NCI-H2107 (cell line): ENCODE measurements at places on chromosomes 3 and 15.

DNA sequence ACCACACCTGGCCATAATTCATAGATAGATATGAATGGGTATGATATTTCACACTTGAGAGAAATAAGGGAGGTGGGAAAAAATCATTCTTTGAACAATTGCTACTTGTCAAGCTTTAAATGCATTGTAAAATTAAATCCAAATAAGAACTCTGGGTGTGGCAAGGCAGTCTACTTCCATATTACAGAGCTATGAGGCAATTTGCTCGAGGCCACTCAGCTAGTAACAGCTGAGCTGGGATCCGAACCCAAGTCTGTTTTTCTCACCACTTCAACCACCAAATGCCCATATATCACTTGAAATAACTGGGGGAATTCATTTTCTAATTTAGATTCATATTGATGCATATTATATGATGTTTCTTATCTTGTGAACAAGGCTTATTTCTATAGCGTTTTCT lies 482.2 kb upstream of the ADAMTS9 start:
- no peak for DNase-seq

GRCh38 chr3:156749244-156749643 lies 74.9 kb downstream of the TIPARP start:
- DNase-seq, result peak; percentile 76

GRCh38 chr3:187027531-187028278 lies 97.4 kb downstream of the ST6GAL1 start:
- no peak for DNase-seq

- no peak for DNase-seq
Measured at GRCh38 chr15:50341616-50342136, 13.3 kb downstream of the GABPB1 start.

DNA sequence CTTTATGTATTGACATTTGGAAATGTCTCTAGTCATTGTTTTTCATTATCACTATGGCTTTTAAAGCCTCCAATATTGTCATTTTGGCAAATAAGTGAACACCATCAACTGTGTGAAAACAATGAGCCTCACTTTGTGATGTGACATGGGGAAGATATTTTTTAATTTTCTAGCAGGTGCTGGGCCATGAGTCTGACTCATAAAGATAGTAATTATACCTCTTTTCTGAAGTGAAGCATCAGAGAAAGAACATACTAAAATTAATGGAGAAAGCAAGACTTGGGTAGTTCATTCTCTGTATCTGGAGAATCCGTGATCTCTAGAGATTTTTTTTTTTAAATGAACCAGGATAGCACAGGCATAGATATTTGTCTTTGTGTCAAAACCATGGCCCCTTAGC lies 100.8 kb downstream of the CCNL1 start:
- DNase-seq, result no peak

DNA sequence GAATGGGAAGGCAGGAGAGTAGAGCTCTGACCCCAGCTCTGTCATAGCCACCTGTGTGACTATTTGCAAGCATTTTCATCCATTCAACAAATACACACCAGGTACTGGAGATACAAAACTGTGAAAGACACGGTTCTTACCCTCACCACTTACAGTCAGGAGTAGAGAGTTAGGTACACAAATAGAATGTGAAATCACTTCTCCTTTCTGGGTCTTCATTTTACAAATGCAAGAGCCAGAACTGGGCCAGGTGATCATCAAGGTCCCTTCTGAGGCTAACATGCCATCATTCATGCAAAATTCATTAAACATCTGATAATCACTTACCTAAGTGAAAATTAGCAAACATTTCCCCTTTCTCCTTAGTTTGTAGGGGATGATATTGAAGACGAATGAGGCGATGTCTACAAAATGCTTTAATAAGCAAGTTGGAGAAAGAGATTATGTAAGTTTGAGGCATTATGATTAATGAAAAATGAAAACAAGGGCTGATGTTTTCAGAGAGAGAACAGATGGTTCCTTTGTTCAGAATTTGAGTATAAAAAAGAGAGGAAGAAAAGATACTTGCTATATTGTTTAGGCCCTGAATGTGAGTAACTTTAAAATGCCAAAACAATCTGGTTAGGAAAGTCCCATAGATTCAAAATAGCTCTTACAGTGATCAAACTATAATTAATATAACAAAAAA lies 88.6 kb downstream of the LPP start:
- DNase-seq, result no peak

- no peak for DNase-seq
Measured at GRCh38 chr3:134314588-134315285, 59.5 kb downstream of the AMOTL2 start.

- DNase-seq, result no peak
Measured at GRCh38 chr3:72031581-72031980, 246.6 kb upstream of the PROK2 start.

DNA sequence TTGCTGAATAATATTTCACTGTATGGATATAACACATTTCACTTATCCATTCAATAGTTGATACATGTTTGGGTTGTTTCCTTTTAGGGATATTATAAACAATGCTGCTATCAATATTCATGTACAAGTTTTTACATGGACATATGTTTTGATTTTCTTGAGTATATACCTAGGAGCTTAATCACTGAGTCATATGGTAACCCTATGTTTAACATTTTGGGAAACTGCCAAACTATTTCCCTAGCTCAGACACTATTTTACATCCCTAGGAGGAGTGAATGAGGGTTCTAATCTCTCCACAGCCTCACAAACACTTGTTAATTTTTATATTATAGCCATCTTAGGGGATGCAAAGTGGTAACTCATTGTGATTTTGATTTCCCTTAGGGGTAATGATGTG lies 66.0 kb downstream of the GPR156 start:
- no peak for DNase-seq

- DNase-seq, result no peak
Measured at GRCh38 chr15:86267892-86268291, 188.2 kb downstream of the AGBL1 start.

DNA sequence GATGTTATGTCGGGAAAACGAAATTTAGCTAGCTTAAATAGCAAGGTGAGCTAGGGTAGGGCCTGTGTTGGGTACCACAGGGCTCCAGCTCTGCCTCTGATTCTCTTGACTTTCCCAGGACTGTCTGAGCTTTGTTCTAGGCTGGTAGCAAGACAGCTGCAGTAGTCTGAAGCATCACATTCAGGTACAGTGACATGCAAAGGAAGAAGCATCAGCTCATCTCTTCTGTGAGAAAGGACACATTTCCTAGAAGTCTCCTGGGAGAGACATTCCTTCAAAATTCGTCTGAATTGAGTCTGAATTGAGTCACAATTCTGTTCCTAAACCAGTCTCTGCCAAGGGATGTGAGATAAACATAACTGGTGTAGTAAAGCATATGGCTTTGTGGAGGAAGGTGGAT lies 8.5 kb upstream of the UBXN7 start:
- no peak for DNase-seq

GRCh38 chr15:26866298-26867199 lies at the start of gene GABRA5:
TSS of gene GABRA5 (plus strand) at chr15:26867062. CDS start at chr15:26869249, 2,187 bp downstream.
- DNase-seq, result no peak

GRCh38 chr3:67846166-67846565 lies 191.8 kb upstream of the SUCLG2 start:
- no peak for DNase-seq

DNA sequence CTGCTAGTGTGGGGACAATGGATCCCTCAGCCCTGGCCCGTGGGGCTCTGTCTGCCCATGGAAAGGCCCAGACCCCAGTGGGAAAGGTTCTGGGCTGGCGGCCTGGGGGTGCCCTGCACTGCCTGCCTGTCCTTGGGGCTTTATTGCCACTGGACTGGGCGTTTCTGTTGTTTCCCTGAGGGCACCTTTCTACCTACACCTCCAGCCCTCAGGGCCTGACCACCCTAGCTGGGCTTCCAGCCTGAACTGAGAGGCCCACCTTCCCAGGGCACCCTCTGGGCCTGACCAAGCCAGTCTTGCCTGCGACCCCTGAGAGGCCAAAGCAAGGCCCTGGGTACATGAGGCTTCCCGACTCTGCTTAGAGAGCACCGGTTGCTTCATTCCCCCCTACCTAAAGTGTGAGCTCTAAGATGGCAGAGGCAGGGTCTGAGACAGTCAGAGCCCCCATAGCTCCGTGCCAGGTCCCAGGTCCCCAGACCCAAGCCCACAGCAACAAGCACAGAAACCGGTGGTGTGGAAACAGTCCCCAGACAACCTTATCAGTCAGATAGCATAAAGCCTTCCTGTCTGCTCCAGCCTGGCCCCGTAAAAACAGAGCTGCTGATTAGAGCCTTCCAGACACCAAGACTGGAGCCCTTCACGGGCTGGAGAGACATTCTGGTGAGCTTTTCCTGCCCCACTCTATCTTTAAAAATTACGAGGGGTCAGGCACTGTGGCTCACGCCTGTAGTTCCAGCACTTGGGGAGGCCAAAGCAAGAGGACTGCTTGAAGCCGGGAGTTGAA lies 102.8 kb downstream of the CHSY1 start:
- DNase-seq, result no peak

GRCh38 chr3:43144761-43145490 lies 39.0 kb upstream of the POMGNT2 start:
- no peak for DNase-seq

DNA sequence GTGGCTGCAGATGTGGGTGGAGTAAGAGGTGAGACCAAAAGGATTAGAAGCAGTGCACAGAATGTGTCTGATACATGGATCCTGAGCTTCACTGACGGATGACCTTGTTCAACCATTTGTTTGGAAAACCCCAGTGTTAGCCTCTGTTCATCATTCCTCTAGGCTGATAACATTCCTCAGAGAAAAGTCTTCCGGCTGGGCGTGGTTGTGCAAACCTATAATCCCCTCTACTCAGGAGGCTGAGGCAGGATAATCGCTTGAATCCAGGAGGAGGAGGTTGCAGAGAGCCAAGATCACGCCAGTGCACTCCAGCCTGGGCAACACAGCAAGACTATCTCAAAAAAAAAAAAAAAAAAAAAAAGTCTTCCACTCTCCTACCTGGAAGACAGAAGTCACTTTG lies 23.1 kb upstream of the CHD2 start:
- no peak for DNase-seq

GRCh38 chr3:94626573-94626972 lies 563.7 kb downstream of the NSUN3 start:
- DNase-seq, result no peak

GRCh38 chr15:56968821-56969220 lies 50.4 kb downstream of the TCF12 start:
- DNase-seq, result no peak
